ENCODE measurements at places on chromosomes 11 and 22. TPM values are rescaled to one million over a fixed set of nuclear protein-coding genes. Genes with fewer than 3 reads are reported as not detected.
A peak's percentile ranks its signal among the peaks of the same experiment; 100 is the strongest.

Gene HBB
- total RNA-seq: not detected

Gene OR51E2
- not detected for total RNA-seq

Gene TRIM49
- total RNA-seq: not detected

Gene PRRG4
- 0.95 TPM for total RNA-seq

Gene NPTXR
- 2.5 TPM for total RNA-seq

DNA sequence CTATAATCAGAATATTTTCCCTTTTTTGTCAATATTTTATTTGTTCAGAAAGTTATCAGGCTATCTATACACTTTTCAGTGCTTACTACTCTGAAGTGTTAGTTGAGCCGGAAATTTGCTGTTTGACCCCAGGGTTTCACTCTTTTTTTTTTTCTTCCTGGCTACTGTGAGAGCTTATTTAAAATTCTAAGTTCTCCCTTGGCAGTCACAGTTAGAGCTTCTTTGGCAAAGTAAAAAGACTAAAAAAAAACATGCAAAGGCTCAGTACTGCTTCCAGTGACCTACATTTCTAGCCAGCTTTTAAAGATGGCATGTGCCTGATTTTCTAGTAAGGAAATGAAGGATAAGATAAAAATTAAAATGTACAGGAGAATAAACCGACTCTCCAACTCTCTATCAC lies 48.4 kb downstream of the ELP4 start:
- no peak for DNase-seq
- H3K4me1 ChIP-seq: no peaks in the 10 kb centered on the region
- H3K27me3 ChIP-seq: no peaks in the 10 kb centered on the region

DNA sequence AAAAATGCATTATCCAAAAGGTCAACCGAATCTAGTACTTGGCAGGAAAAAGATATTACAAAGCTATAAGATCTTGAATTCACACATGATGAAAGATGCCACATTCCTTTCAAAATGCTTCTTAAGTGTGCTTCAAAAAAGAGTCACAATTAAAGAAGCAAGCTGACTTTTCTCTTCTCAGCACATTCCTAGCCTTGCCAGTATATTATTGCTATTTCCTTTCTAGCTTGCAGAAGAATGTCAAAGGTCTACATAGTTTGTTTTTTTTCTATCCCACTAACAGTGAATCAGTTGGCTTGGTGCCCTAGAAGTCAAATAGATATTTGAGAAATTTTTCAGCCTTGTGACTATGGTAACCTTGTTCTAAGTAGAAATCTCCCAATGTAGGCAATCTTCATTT lies 56.8 kb downstream of the GUCY1A2 start:
- H3K36me3 ChIP-seq: no peaks in the 10 kb centered on the region
- H3K4me1 ChIP-seq: no peaks in the 10 kb centered on the region
- DNase-seq: no peak
- H3K27me3 ChIP-seq: no peaks in the 10 kb centered on the region
- H3K4me3 ChIP-seq: no peak overlapping the region

GRCh38 chr11:57556041-57556440 lies 11.4 kb downstream of the UBE2L6 start:
- 0 out of 2 replicates have a peak, but pooled peaks cover 1% of the 10 kb centered on the region for H3K36me3 ChIP-seq
- DNase-seq: no peak
- H3K4me3 ChIP-seq: no peak overlapping the region
- H3K4me1 ChIP-seq: peaks cover 17% of the 10 kb centered on the region
- H3K27ac ChIP-seq: no peak overlapping the region

- DNase-seq: no peak
- no peaks in the 10 kb centered on the region for H3K36me3 ChIP-seq
- H3K4me1 ChIP-seq: no peaks in the 10 kb centered on the region
- H3K27me3 ChIP-seq: no peaks in the 10 kb centered on the region
Observed at GRCh38 chr11:29300420-29300819, 716.4 kb downstream of the KCNA4 start.

DNA sequence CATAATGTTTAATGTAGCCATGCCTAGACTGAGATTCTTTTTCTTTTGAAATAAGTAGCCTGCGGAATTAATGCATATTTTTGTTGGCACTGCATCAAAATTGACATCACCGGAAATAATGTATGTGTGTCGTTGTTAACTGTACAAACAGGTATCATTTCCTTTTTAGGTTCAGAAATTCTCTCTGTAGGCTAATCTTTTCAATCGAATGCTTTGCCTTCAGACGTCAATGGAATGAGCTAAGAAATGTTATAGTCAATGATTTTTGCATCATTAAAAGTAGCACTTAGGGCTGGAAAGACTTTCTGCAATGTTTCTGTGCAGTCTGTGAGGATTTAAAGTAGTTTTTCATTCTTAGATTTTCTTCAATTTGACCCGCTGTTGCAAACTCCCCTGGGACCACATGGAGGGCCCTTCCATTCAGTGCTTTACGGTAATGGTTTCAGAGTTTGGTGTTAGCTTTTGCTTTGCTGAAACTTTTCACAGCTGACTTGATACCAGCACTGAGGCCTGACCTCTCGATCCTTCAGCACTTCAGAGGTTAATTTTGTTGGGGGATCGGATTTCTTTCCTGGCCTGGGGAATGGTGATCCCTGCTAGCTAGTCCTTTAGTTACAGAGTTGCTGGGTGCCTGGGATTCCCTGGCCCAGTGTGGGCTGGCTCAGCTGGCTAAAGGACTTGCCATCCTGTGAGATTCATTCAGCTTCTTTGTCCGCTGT lies 137.8 kb downstream of the DBX1 start:
- H3K27me3 ChIP-seq: no peaks in the 10 kb centered on the region
- H3K27ac ChIP-seq: peak overlapping the region; percentile 76
- peak; percentile 79 for DNase-seq
- H3K4me3 ChIP-seq: peak overlapping the region; percentile 86
- peaks cover 91% of the 10 kb centered on the region for H3K4me1 ChIP-seq

DNA sequence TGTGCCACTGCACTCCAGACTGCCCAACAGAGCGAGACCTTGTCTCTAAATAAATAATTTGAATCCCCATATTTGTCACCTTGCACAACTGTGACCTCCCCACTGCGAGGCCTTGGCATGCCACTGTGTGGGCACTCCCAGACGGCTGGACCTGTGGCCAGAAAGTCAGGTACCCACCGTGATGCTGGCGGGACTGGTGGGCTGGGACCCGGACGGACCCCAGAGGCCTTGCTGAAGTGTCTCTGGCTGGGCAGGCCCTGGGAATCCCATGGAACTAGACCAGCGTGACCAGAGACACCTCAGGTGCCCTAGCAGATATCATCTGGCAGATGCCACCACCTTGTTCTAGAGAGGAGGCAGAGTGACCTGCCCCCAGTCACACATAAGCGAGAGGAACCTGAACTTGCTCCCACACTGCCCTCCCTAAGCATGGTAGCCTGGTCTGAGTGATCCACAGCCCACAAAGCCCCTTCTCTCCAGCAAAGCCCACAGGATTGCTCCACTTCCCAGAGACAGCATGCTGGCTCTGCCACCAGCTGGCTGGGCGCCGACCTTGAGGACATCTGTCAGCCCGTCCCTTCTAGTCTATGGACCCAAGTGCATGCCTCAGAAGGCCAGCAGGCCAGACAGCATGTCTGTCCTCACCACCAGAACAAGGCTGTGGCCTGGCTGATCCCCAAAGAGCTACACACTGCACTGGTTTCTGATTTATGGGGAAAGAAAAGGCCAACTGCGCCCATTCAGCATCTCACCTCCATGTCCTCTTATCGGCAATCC lies 9.5 kb downstream of the MACROD1 start:
- no peak overlapping the region for H3K27ac ChIP-seq
- no peaks in the 10 kb centered on the region for H3K27me3 ChIP-seq
- peaks cover 5% of the 10 kb centered on the region for H3K36me3 ChIP-seq
- DNase-seq: peak; percentile 55
- H3K4me1 ChIP-seq: peaks cover 34% of the 10 kb centered on the region

DNA sequence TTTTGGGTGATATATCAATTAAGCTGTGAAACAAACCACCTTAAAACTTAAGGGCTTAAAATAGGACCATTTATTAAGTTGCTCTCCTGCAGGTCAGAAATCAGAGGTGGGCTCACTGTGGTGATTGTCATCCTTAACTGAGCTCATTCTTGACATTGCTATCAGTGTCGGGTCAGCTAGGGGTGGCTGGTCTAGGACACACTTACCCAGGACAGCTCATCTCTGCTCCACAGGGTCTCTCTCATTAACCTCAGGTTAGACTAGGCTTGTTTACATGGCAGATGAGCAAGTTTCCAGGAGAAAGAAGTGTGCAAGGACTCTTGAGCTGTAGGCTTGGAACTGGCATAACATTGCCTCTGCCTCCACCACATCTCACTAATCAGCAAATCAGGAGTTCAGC lies 601.0 kb upstream of the RAG2 start:
- H3K27me3 ChIP-seq: no peaks in the 10 kb centered on the region
- H3K27ac ChIP-seq: no peak overlapping the region
- DNase-seq: no peak
- H3K4me1 ChIP-seq: no peaks in the 10 kb centered on the region

- H3K27ac ChIP-seq: no peak overlapping the region
- peak; percentile 32 for DNase-seq
- no peak overlapping the region for H3K4me3 ChIP-seq
- no peaks in the 10 kb centered on the region for H3K36me3 ChIP-seq
- no peaks in the 10 kb centered on the region for H3K27me3 ChIP-seq
Observed at GRCh38 chr11:67345920-67346819, 7.2 kb downstream of the POLD4 start.

DNA sequence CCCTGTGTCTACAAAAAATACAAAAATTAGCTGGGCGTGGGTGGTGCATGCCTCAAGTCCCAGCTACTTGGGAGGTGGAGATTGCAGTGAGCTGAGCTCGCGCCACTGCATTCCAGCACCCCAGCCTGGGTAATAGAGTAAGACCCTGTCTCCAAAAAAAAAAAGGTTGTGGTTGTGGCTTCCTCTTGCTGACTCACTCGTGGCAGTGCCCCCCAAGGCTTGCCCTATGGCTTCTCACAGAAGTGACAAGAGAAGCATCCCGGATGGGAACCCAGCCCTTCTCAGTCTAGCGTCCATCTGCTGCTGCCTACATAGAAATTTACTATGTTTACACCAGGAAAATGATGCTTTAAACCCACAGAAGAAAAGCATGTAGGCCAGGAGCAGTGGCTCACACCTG lies 68.5 kb upstream of the PITPNB start:
- no peak overlapping the region for H3K27ac ChIP-seq
- H3K27me3 ChIP-seq: no peaks in the 10 kb centered on the region
- peaks cover 37% of the 10 kb centered on the region for H3K36me3 ChIP-seq

DNA sequence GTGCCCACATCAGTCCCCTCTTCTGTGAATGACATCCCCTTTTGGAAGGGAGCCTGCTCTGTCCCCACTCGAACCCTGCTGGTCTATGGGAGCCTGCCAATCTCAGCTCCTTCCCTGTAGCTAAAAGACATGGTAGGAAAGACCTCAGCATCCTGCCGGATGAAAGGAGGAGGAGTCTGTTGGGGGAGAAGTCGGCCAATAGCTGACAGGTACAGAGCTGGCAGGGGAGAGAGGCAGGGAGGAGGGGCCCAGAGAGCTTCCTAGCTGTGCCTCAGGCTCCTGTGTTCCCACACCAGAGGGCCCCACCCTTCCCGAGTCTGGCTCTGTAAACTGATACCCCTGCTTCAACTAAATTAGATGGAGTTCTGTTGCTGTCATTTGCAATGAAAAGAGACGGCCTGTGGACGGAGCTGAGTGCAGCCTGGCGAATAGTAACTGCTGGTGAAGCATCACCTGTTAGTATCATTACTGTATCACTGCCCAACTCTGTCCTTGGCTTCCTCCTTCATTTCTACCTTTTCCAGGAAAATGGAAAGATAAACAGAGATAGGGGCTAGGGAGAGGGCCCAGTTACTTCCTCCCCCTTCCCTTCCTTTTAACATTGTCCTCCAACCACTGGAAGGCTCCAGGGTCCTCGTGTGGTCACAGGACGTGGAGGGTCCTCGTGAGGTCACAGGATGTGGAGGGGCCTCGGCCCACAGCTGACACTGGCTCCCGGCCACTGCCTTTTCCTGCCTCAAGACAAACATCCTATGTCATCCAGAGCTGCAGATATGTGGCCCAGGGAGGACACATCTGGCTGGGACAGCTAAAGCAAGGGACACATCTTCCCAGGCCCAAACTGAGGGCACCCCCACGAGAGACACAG lies 15.1 kb downstream of the FXYD6 start:
- peaks cover 43% of the 10 kb centered on the region for H3K27me3 ChIP-seq
- DNase-seq: no peak
- H3K27ac ChIP-seq: no peak overlapping the region
- no peaks in the 10 kb centered on the region for H3K4me1 ChIP-seq
- no peaks in the 10 kb centered on the region for H3K36me3 ChIP-seq

DNA sequence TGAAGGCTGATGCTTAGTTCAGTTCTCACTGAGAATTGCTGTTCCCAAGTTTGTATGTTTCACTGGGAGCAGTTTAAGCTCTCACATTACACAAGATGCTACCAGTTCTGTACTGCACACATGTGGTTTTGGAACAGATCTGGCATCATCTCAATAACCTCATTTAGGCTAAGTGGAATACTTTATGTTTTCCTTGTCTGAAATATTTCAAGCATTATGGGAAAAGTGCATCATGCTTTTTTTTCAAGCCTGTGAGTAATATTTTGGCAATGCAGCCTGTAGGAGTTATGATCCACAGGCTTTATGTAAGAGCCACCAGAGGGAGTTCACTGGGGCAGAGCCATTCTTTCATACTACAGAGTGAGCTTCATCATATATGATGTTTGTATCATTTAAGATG lies 141.5 kb downstream of the OR4C45 start:
- no peaks in the 10 kb centered on the region for H3K4me1 ChIP-seq
- no peak overlapping the region for H3K4me3 ChIP-seq
- H3K27ac ChIP-seq: no peak overlapping the region
- no peaks in the 10 kb centered on the region for H3K27me3 ChIP-seq
- DNase-seq: no peak

DNA sequence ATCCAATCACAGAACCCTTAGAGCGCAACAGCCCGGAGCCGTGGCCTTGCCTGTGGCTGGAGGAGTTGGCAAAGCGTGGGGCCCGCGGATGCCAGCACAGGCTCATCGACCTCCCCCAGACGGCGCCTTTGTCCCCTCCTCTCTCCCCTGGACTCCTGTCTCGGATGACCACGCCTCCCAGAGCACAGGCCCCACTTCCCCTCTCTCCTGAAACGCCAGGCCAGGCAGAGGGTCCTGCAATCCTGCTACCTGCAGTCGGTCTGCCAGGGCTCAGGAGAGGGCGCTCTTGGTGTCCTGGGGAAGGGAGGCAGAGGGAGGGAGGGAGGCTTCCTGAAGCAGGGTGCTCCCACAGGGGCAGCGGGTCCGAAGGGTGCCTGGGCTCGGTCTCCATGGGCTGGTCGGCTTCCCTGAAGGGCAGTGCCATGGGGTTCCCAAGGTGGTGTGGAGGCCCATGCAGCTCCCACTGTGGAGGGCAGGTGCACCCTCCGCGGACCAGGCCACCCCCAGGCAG lies 16.6 kb upstream of the TTLL12 start:
- peaks cover 16% of the 10 kb centered on the region for H3K4me1 ChIP-seq
- no peak overlapping the region for H3K4me3 ChIP-seq
- DNase-seq: no peak
- no peaks in the 10 kb centered on the region for H3K36me3 ChIP-seq

DNA sequence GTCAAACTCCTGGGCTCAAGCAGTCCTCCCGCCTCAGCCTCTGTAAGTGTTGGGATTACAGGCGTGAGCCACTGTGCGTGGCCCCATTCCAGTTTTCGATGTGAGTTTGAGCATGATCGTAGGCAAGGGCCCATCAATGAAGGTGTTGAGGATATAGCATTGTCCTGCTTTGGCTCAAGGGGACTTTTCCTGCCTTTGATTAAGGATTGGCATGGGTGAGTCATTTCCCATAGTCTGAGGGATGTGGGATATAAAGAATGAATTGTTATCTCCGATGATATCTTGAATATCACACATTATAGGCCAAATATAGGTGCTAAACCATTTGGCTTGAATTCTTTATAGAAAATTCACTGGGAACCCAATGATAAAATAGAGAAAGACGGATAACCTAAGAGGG lies 30.4 kb downstream of the STIM1 start:
- H3K27ac ChIP-seq: no peak overlapping the region
- no peak overlapping the region for H3K4me3 ChIP-seq
- no peak for DNase-seq
